Effector memory CD4-positive, alpha-beta T cell (primary cell): ENCODE measurements at places on chromosomes 7 and 10.

- peak; percentile 23 for DNase-seq
Measured at GRCh38 chr7:149496642-149497391, 792 bp downstream of the ZNF746 start.

DNA sequence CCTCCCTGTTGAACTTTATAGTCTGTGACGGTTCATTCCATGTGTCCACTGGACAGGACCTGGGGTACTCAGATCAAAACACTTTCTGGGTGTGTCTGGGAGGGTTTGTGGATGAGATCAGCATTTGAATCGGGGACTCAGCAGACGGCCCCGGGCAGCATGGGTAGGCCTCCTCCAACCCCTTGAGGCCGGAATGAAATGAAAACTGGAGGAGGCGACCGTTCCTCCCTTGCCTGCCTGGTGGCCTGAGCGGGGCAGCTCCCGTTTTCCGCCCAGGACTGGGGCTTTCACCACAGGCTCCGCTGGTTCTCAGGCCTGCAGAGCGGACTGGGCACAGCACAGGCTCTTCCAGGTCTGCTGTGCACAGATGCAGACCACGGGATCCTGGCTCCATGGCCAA, 247.7 kb downstream of the MAD1L1 start:
- no peak for DNase-seq

DNA sequence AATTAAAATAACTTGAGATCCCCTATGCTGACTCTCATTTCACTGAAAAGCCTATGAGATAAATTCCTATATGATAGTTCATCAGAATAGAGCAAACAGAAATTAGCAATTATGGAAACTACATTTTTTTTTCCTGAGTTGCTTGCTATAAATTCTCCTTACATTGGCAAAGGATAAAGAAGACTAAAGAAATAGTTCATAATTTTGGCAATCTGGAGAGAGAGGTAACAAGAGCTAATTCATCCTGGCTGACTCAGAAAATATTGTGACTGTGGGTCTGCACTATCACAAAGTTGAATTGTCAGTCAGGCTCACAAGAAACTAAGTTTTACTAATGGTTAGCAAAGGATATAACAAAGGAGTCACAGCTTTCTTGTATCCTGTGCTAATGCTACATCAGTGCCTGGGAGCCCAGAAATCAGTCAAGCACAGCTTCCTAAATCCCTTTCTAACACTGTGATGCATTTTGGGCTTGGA, 483.0 kb downstream of the MAGI2 start:
- DNase-seq, result no peak

DNA sequence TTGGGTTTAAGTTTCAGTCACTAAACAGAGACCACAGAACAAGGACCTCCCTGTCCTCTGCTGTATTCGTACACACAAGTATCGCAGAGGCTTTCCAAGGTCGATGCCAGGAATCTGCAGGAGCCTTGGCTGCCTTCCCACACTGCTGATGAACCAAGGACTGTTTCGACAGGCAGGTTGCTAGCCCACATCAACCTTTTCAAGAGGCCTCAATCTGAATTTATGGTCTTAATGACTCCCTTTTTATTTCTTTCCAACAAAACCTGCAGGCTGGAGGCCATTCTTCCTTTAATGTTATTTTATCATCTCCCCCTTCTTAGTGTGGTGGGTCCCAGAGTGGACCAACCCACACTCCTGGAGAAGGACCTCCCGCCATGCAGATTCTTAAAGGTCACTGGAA, 45.6 kb downstream of the JCAD start:
- no peak for DNase-seq

DNA sequence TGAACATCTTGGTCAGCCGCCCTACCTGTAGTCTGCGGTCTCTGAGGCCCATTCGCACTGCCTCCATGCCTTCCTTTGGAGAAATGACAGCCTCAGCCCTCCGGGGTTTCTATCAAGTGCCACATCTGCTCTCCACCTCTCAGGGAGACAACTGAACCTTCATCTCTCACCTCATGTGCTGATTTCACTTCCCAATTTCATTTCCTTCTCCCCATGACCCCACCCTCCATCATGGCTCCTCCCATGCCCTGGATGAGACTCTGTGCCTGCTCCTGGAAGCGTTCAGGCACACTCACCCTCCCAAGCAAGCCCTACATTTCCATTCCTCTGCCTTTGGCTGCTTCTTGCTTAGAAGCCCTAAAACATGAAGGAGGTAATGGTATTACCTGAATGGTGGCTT, 7.8 kb upstream of the SCD start:
- DNase-seq, result no peak

GRCh38 chr10:75439811-75440210, 8.4 kb downstream of the LRMDA start:
- DNase-seq, result no peak

- no peak for DNase-seq
Measured at GRCh38 chr7:116433246-116433645, 66.3 kb upstream of the CAV2 start.

GRCh38 chr10:46317370-46317769, 30.6 kb downstream of the ANTXRL start:
- DNase-seq, result no peak

DNA sequence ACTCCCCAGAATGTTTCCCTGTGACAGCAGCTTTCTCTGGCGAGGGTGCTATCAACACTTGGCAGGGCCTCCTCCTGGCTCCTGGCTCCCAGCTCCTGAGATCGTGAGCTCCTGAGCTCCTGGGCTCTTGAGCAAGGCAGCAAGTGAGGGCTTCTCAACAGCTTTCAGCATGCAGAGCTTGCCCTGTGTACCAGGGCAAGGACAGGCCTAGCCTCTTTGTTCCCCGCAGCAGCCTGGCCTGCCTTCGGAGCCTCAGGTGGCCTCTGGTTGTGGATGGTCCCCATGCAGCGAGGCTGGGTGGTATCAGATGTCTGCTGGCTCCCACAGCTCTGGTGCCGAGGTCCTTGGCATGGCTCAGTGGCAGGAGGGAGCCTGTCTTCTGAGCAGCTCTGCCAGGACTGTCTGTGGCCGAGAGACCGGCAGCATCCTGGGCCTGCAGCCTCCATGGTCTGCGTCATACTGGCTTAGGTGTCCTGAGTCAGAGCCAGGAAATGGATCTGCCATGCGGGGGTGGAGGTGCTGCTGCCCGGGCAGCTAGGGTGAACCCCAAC, 44.2 kb downstream of the ZMIZ1 start:
- DNase-seq, result no peak

- peak; percentile 90 for DNase-seq
Measured at GRCh38 chr7:923108-924041, 31.1 kb downstream of the ADAP1 start.

DNA sequence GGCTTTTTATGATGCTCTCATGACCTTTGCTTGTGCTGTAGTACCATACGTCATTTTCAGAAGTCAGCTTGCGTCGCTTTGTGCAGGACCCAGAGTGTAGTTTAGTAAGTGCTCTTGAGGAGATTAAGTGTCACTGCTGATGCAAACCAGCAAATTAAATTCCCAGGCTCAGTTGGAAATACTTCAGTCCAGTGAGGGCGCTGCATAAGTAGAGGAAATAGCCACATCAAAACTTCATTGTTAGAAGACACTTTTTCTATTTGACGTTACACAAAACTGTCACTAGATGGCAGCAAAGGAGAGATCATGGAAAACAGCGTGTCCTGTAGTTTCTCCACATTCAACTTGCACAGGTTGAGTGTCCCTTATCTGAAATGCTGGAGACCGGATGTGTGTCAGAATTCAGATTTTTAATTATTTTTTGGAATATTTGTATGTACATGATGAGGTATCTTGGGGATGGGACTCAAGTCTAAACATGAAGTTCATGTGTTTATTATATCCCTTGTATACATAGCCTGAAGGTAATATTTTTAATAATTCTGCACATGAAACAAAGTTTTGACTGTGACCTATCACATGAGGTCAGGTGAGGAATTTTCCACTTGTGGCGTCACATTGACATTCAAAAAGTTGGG, 7.9 kb downstream of the ZNF22 start:
- peak; percentile 14 for DNase-seq

DNA sequence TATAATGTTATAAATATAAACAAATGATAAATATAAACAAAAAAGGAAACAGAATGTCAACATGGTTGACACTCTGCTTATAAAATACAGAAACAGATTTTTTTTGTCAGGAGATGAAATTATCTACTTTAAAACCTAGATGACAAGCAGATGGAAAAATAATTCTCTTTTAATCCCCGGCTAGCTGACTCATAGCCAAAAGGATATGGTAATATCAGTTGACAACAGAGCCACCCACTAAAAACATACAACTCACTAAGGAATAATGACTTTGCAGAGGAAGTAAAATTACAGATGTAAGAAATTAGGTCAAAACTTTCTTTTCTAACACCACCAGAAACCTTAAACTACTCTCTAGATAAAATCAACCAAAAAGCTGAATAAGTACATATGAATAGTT, 131.1 kb upstream of the ABCB5 start:
- DNase-seq, result no peak

DNA sequence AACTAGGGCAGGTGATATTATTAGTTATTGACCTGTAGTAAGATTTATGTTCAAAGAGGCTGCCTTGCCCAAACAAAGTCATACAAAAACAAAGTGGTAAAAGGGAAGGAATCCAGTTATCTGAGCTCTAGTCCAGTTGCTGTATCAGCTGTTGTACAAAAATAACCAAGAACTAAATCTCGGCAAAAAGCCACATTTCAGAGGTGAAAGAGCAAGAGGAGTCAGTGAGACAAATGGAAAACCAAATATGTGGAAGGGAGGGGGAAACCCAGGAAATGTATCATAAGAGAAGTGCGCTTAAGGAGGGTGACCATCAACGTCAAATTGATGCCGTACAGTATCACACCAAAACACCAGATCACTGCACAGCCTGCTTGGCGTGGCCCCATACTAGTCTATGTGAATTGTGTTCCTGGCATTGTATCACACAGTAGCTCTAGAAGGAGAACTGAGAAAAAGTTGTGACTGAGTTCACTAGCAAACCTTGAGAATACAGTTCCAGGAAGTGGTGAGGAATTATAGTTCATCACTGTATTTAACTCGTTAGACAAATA, 6.4 kb downstream of the AGBL3 start:
- no peak for DNase-seq

- peak; percentile 21 for DNase-seq
Measured at GRCh38 chr10:71726580-71727104, 7.1 kb upstream of the C10orf105 start.

GRCh38 chr7:29511337-29511736, 52.3 kb upstream of the PRR15 start:
- no peak for DNase-seq

DNA sequence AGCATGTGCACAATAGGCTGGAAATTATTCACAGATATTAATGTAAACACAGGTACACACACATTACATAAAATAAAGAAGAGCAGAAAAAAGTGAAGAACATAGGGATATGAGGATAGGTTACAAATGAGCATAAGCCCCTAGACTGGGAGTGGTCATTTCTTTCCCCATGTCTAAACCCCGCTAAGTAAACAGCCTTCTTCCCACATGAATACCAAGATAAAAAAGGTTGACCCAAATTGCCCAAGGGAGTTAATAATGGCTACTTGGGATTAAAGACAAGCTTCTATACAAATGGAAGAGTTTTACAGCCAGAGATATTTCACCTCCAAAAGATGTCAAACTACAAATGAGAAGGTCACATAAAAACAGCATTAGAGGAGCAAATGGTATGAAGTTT, 527.1 kb upstream of the CELF2 start:
- no peak for DNase-seq

GRCh38 chr7:66604198-66604597, 24.5 kb upstream of the KCTD7 start:
- no peak for DNase-seq

DNA sequence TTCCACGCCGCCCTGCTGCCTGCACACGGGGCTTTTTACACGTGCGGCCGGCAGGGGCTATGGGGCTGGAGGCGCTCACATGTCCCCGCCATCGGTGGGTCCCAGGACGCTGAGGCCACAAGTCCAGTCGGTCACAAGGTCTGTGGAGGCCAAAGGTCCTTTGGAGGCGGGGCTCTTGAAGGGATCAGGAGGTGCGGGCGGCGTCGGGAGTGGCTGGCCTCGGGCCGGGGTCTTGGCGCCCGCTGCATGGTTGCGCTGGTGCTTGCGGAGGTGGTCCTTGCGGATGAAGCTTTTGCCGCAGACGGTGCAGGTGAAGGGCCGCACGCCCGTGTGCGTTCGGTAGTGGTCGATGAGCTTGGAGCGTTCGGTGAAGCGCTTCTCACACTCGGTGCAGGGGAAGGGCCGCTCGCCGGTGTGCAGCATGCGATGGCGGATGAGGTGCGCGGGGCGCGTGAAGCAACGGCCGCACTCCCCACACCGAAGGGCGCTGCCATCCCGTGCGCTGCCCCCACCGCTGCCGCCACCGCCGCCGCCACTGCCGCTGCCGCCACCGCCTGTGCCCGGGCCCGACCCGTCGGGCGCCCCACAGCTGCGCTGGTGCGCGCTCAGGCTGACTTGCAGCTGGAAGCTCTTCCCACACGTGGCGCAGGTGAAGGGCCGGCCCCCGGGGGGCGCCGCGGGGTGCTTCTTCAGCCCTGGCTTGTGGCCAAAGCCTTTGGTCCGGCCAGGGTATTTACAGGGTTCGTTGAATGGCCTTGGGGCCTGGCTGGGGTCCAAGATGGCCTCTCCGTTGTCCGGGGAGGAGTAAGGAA, 13.7 kb upstream of the ZNF777 start:
- DNase-seq, result no peak

DNA sequence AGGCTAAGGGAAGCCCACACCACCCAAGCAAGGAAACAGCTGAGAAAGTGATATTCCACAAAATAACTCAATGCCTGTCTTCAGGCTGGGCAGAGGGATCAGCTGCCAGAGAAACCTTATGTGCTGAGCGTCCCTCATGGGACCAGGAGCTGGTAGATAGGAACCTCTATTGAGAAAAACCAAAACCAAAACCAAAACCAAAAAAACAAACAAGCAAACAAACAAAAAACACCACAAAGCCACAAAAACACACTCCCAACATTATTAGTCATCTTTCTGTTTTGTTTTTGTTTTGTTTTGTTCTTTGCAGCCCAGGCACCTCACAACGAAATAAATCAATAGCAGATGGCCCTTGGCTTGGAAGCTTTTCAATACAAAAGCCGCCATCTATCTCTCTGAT, 760.8 kb upstream of the CELF2 start:
- no peak for DNase-seq

GRCh38 chr10:123007558-123008354, 839 bp downstream of the IKZF5 start:
- DNase-seq, result peak; percentile 35

- no peak for DNase-seq
Measured at GRCh38 chr10:31299119-31299518, 19.9 kb upstream of the ZEB1 start.
